Foreskin keratinocyte (primary cell): ENCODE measurements at places on chromosomes 1 and 21. TPM values are rescaled to one million over a fixed set of nuclear protein-coding genes. Genes with fewer than 3 reads are reported as not detected.

The DNAH14 gene
- 10.3 and 10.7 TPM in 2 replicates for polyA plus RNA-seq

The MNDA gene
- not detected in 2 replicates for polyA plus RNA-seq

The NDUFV3 gene
- polyA plus RNA-seq, result 30.1 and 32.8 TPM in 2 replicates

The SETSIP gene
- not detected in 2 replicates for polyA plus RNA-seq

DNA sequence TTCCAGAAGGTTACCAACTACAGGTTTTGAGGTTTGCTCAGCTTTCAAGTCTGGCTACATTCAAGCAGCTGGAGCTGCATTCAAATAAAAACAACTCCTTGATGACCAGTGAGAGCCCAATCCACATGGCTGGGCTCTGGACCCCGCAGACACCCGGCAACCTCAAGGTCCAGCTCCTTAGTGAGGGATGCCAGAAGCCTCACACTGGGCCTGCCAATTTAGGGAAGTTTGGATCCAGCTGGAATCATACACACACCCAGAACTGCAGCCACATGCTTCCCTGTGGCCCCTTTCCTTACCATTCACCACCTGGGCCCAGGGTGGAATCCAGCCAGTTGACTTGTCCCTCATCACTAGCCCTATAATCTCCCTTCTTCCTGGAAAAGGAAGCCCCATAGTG is 123.7 kb downstream of the UBE2U start:
- no peak for DNase-seq

DNA sequence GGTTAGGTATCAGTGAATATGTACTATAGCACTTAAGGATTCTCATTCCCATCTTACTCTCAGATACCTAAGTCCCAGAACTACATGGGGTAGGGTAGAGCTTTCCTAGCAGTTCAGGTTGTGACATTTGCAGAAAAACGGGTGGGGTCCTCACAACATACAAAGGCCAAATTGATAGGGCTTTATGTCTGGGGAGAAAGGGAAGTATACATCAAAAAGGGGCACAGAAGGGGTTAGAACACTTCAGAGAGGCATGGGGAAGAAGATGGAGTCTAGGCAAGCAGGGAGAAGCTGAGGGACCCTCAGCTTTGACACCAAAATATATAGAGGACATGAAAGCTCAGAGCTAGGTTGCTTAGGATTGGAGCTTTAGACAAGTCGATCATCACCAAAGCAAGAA is 3.6 kb downstream of the UROD start:
- no peak for DNase-seq

- no peak for DNase-seq
These were observed 49.8 kb upstream of the SCAF4 start for GRCh38 chr21:31781737-31782136.

GRCh38 chr1:52402860-52403240 is 1.4 kb downstream of the ORC1 start:
- no peak for DNase-seq

- no peak for DNase-seq
These were observed 61.7 kb downstream of the ERICH3 start for GRCh38 chr1:74611887-74612286.

GRCh38 chr1:160724465-160725242 is 13.0 kb upstream of the CD48 start:
- DNase-seq, result no peak

- DNase-seq, result no peak
These were observed 24.6 kb upstream of the SLC2A1 start for GRCh38 chr1:42983253-42983652.

DNA sequence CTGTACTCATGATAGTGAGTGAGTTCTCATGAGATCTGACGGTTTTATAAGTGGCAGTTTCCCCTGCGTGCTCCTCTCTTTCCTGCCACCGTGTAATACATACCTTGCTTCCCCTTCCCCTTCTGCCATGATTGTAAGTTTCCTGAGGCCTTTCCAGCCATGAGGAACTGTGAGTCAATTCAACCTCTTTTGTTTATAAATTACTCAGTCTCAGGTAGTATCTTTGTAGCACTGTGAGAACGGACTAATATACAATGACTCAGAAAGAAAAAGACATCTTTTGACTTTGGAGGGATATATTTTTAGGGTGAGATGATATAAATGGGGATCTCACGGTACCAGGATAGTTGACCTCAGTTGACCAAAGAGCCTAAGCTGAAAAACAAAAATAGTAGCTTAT is 74.7 kb upstream of the BACH1 start:
- no peak for DNase-seq
